ENCODE measurements at places on chromosomes 16 and 17.
A peak's percentile ranks its signal among the peaks of the same experiment; 100 is the strongest.

DNA sequence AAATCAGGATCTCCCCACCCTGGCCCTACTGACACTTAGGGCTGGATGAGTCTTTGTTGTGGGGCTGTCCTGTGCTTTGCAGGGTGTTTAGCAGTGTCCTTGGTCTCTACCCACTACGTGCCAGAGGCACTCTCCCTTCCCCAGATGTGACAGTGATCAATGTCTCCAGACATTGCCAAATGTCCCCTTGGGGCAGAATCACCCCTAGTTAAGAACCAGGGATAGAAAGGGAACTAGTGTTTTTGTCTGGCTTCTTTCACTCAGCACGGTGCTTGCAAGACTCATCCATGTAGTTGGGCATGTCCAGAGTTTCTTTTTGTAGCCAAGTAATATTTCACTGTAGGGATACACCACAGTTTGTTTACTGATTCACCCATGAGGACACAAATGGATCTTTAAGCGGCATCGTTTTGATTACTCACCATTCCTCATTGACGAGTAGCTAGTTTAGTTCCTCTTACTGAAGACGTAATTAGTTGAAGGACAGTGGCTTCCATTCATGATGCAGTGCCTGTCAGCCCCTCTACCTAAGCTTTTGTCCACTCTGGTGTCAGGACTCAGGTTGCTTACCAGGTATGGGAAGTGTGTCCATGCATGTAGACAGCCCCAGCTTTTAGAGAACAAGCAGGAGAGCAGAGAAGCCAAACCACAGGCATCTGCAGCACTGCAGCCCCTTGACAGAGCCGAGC is 26.0 kb upstream of the ITGB4 start:
- DNase-seq, result no peak

DNA sequence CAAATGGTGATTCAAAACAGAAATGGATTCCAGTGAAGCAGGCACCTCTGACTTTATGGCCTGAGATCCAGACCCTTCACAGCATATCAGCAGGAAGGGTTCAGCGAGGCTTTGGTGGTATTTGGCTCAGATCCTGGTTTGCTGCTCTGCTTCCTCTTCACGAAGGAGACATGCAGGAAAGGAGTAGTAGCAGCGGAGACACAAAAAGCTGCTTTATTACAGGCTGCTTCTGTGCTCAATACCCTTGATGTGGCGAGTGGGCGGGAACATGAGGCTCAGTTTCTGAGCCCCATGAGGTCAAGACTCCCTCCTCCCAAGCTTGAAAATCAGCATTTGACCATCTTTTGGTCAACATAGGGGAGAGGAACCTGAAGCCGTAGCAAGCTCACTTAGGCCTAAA is 213.3 kb upstream of the AXIN2 start:
- no peak for DNase-seq

GRCh38 chr17:1640329-1641064 is 5.0 kb downstream of the SCARF1 start:
- no peak for DNase-seq

GRCh38 chr17:30229012-30229411 is 6.5 kb downstream of the SLC6A4 start:
- DNase-seq, result no peak

- peak; percentile 50 for DNase-seq
Measured at GRCh38 chr17:38322156-38322779, 21.5 kb downstream of the GPR179 start.

- no peak for DNase-seq
Measured at GRCh38 chr17:48612854-48613691, 2.0 kb downstream of the HOXB8 start.

Data from T-helper 17 cell (primary cell).